Stimulated activated CD4-positive, alpha-beta T cell treated with anti-CD3 and anti-CD28 coated beads, TNF-alpha, amount 100 ng/mL, for 1 hour (primary cell): ENCODE measurements at places on chromosomes 1 and 21.

- peak; percentile 22 for DNase-seq
These were observed 9.2 kb downstream of the RPS6KA1 start for GRCh38 chr1:26538480-26539412.

DNA sequence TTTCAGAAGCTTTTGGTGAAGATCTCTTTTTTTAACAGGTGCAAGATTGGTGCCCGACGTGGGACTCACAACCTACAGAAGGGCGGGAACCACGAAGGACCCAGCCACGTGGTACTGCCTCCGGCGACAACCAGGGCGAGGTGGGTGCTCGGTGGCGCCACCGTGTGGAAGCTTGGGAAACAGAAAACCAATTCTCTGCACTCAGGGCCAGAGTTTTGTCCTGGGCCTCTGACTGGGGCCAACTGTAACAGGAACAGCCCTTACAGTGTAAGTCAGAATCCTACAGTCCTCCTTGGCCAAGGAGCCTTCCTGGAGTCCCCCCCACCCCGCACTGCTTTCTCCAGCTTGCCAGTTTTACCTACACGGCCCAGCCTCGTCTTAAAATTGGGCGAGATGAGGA is 11.6 kb upstream of the S100A7A start:
- DNase-seq = no peak

DNA sequence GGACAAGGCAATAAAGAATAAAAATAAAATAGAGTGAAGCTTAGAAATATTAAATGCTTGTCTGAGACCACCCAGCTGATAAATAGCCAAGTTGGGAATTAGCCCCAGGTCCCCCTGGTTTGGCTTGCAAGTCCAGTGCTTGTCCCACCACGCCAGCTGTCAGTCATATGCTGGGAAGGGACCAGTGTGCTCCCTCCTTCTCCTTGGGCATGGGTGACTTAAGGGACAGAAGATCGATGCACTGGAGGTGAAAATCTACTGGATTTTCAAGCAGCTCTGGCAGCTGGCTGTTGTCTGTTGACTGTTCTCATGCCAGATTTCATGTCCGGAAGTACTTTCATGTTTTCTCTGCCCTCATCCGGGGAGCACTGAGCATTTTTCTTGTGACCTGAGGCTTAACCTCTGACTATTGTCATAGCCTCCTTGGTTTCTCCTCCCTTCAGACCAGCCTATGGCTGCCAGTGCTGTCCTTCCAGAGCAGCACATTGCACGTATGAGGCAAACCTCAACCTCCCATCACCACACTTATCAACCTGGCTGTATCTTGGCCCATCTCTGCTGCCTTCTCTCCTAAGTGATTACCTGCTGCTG is 12.4 kb downstream of the LMOD1 start:
- DNase-seq = no peak

- DNase-seq = no peak
These were observed 103.4 kb downstream of the HLX start for GRCh38 chr1:220982686-220983085.

- DNase-seq = no peak
These were observed 354.7 kb downstream of the LMO4 start for GRCh38 chr1:87683196-87683956.

GRCh38 chr1:26122988-26123973 is 11.7 kb downstream of the PDIK1L start:
- no peak for DNase-seq

DNA sequence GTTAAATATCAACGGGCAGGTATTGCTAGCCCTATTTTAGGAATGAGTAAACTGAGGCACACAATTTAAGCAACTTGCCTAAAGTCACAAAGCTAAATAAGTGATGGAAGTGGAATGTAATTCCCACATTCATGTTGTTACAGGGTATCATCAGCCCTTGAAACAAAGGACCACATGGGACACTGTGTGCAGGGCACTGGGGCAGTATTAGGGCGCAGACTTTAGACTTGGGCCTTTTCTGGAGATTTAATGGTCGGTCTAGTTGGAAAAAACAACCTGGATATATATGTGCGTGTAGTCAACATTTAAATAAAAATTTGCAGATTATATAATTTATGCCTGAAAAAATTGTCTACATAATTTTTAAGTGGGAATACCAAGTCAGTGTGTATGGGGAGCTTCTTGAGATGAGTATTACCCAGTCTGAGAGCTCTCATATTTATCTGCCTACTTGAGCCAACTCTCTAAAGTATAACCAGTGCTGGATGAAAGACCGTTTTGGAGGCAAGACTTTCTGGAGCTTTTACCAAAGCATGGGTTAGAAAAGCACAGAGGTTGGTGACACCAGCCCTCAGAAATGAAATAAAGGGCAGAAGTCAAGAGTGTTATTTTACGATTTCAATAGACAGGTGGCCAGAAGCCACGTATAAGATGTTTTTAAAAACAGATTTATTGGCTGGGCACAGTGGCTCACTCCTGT is 1.6 kb downstream of the KDM1A start:
- no peak for DNase-seq
